ENCODE measurements at places on chromosomes 6 and 20.

GRCh38 chr6:169763308-169763707 lies 11.9 kb downstream of the ERMARD start:
- DNase-seq, result no peak

GRCh38 chr6:133788556-133788955 lies 100.4 kb upstream of the TCF21 start:
- no peak for DNase-seq

DNA sequence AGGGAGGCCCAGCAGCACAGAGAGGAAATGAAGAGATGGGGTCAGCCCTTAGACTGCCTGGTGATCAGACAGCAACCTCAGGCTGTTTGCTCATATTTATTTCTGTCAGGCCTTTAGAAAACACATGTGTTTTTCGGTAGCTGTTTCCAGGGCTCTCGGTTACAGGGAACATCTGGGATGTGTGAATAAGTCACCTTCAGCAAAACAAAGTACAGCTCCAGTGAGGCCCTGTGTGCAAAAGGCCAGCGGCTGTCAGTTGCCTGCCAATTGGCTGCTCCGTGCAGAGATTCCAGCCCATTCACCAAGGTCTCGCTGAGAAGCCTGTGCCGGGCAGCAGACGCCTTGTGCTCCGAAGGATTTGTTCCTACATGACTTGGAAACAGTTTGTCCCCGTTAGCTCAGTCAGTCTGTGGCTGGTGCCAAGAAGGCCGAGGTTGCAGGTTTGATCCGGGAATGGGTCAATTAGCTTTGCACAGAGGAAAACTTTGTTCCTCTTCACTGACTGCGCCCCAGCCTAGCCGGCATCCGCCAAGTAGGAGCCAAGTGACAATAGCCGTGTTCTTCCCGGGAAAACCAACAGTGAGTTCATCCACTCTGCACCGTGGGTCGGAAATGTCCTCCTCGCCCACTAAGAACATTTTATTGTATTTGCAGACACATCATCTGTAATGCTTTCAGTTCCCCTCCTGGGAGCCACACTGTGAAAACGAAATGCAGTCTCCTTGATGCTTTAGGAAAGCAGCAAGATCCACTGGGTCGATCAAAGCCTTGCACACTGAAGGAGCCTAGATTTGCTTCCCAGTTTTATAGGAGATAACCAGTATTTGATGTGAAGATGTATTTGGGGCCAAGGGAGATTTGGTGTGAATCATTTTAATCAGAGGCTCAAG lies 315.4 kb upstream of the CDYL start:
- DNase-seq, result no peak

DNA sequence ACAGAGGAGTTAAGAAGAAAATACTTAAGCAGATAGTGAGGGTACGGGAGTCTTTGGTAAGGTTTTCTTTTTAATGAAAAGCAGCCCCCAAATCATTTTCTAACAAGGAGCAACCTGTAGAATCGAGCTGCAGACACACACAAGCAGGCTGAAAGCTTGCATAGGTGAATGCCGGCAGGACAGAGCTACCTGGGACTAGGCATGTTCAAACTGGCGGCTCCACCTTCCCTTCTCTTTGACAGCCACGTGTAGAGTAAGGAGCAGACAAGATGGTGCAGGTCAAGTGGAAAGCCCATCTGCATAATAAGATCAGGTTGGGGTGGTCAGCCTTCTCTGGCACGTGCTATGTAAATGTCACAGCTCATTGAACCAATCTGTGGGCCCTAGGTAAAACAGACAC lies 1292.4 kb downstream of the EPHA7 start:
- no peak for DNase-seq

- DNase-seq, result no peak
Measured at GRCh38 chr20:8438748-8439147, 306.7 kb downstream of the PLCB1 start.

DNA sequence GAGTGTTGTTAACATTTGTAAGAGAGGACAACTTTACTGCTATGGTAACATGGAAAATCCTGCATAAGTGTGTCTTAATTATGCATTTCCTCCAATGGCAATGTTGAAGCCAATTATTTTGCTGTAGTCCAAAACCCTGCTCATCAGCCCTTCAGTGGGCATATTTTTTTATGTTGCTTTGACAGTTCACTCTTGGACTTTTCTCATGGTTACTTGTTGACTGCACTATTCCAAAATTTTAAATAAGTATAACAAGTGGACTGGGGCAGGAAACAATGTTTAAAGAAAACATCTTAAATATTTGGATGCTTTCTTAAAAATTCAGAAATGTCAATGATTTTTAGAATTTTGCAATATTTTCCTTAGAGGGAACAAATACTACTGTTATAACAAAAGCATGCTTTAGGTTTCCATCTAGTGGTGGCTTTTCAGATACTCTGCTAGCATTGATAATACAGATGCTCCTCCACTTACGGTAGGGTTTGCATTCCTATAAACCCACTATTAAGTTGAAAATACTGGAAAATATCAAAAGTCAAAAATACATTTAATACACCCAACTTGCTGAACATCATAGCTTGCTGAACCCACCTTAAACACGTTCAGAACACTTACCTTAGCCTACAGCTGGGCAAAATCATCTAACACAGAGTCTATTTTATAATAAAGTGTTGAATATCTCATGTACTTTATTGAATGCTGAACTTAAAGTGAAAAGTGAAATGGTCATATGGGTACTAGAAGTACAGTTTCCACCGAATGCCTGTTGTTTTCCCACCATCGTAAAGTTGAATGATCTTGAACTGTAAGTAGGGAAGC lies 86.4 kb downstream of the ADGRG6 start:
- DNase-seq, result no peak

- DNase-seq, result no peak
Measured at GRCh38 chr6:137845460-137845859, 21.6 kb upstream of the TNFAIP3 start.

- no peak for DNase-seq
Measured at GRCh38 chr6:116136373-116136772, 10.4 kb upstream of the COL10A1 start.

DNA sequence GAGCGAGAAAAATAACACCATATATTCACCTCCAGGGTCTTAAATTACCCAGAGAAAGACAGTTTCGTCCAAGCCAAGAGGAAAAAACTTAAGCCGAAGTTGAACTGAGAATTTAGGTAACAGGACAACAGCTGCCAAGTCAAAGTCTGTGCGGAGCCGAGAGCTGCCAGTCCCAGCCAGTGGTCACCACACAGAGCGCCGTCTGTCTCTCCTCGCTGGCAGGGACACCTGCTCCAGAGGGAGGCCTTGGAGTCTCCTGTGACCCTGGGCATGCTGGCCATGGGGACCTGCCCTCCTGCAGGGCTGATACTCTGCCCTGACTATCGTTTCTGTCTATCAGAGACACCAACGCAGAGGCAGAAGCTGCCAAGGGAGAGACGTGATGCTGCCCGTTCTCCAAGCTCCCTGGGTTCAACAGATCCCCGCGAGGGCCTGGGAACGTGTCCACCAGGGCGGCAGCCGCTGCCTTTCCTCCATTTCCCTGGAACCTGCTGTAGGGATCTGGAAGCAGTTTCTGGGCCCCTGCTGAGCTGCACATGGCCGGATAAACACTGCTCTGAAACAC lies 341.3 kb downstream of the SMOC2 start:
- DNase-seq, result no peak

DNA sequence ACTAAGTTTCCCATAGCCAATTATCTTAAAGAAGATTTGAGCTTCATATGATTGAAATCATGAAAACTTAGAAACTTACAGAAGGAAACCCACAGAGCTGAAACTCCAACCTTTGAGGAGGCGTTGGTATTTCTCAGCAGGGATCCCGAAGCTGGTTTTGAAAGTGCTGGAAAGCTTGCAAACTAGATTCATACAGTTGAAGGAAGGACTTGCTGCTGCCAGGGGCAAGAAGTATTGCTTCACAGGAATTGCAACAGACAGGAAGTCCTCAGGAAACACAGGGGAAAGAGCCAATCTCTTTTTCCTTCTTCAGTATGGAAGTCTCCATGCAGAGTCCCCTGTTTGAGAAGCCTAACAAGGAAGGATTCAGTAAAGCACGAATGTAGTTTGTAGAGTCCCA lies 419.7 kb downstream of the CD109 start:
- no peak for DNase-seq

DNA sequence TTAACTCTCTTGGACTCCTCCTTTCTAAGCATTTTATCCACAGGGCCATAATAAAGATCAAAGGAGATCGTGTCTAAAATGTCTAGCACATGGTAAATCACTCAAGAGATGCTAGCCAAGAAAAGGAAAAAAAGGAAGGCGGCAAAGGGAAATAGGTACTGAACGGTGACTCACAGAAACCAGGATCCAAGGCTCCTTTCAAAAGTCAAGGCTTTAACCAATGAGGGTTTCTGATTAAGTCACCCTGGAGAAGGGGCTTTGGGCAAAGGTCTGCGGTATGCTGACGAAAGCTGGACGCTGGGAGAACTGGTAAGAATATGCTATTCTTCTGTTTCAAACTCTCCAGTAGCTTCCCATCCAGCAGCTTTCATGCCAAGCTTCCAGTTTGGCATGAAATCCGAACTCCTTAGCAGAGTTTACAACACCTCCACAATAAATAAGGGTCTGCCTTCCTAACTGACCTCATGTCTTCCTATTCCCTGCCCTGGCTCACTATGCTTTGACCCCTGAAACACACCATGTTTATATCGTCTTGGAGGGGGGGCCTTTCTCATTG lies 1.0 kb downstream of the TOMM34 start:
- no peak for DNase-seq

DNA sequence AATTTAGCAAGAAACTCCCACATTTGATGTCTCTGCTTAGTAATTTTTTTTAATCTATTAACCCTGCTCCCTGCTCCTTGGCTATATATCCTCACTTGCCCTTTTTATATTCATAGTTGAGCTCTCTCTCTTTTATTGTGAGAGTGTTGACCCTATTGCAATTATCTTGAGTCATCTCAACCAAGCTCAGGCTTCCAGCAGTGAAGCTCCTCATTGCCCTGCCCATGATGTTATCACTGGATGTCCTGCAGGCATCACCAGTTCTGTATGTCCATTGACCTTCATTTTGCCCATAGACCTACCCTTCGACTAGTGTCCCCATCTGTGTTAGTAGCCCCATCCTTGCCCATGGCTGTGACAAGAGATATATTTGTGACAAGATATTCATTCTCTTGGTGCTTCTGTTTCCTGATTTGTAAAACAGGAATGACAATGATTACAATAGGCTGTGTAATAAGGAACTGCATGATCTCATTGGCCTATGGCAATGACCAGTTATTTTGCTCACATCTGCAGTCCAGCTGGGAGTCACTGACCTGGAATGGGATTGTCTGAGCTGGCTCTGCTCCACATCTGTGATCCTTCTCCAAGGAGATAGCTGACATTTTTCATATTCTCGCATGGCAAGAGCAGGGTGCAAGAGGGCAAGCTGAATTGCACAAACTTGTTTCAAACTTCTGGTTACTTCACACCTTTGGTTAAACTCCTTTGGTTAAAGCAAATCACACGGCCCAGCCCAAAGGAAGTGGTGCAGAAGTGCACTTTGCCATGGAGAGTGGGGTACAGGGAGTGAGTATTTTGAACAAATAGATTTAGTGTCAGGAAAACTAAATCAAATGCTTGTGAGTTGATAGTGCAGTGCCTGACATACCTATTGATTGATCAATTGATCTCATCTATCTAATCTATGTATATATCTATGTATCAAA lies 47.7 kb upstream of the CST5 start:
- no peak for DNase-seq

DNA sequence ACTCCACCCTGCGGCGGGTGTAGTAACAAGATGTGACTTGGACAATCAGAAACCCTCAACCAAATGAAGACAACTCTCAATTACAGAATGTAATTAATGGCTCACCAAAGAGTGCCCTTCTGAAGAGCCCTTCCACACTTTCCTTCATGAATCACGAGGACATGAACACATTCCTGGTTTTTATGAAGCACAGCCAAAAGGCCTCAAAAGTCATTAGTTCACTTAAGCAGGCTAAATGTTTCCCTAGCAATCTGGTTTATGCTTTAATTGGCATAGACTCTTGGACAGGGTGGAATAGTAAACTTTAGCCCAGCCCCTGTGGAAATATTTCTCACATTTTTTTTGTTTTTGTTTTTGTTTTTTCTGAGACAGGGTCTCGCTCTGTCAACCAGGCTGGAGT lies 20.5 kb downstream of the CPNE5 start:
- no peak for DNase-seq

DNA sequence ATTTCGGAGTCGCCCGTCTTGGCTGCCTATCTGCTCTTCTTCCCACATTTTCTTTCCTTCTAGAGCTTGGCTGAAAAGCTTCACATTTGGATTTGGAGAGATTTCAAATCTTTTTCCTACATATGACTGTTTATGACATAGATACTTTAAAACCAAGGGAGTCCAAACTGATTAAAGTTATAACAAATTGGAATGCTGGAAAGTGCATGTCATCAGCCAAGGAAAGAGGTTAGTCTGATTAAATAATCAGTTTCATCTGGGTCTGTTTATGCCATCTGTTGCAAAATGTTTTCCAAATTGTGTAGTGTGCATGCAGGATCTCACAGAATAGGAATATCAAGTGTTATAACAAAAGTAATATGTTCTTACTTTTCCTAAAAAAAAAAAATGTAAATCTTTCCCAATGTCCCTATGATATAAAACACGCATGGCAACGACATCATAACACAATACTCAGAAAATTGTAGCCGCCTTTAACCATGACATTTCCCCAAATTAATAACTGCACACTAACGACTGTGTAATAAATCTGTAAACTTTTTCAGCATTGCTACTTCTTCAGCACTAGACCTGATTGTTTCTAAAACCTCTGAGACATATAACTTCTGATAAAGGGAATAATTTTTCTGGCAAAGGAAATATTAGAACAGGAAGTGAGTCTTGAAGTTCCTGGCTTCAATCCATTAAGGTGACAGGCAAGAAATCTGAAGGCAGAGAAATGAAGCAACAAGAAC lies 230.2 kb upstream of the FOXQ1 start:
- no peak for DNase-seq
